ENCODE measurements at places on chromosomes 16 and 17.

DNA sequence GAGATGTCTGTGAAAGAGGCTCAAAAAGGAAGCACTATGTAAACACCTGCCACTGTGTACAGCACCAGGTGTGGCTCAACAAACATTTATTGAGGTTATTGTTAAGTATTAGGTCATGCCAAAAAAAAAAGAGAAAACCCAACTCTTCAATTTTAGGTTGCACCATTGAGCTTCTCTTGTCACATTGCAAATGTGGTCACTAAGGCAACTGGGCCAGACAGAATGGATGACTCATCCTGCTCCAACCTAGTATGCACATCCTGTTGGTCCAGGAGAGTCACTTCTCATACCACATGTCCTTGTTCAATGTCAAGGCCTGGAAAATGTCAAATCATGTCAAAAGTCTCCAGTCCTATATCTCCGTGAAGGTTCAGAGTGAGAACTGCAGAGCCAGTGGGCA is 25.0 kb downstream of the HOXB1 start:
- DNase-seq: no peak

GRCh38 chr17:6780001-6780400 is 4.0 kb downstream of the FBXO39 start:
- no peak for DNase-seq

GRCh38 chr17:7220593-7221277 is 997 bp downstream of the ACADVL start:
- DNase-seq: peak; percentile 54

GRCh38 chr17:61209106-61209439 is 190.6 kb upstream of the TBX2 start:
- no peak for DNase-seq

GRCh38 chr17:12472252-12473173 is 193.2 kb upstream of the MYOCD start:
- no peak for DNase-seq

DNA sequence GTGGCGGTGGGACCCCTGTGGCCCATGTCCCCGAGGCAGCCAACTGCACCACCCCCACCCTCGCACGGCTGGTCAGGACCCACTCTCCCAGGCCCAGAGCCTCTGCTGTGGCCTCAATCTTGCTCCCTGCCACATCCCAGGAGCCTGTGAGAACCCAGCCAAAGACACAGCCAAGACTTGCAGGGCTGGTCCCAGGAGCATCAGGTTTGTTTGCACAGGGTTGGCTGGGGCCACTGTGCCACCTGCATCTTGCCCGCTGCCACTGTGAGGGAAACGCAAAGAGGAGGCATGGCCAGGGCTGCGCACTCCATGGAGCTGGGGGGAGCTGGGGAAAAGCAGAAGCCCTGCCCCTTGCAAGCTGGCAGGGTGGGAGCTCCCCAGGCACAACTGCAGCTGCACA is 92.5 kb downstream of the SSH2 start:
- DNase-seq: no peak

- no peak for DNase-seq
Observed at GRCh38 chr16:20944861-20945574, 44.4 kb downstream of the LYRM1 start.

GRCh38 chr17:72456075-72456474 is 335.3 kb downstream of the SOX9 start:
- DNase-seq: no peak

- no peak for DNase-seq
Observed at GRCh38 chr17:39969375-39969774, 6.6 kb downstream of the GSDMA start.
